Stomach (tissue), 19 donors: ENCODE measurements at places on chromosomes 4 and X. TPM values are rescaled to one million over a fixed set of nuclear protein-coding genes. Genes with fewer than 3 reads are reported as not detected.
A peak's percentile ranks its signal among the peaks of the same experiment; 100 is the strongest.

GRCh38 chr4:40886931-40887763 is 137.4 kb downstream of the NSUN7 start:
- no peak for DNase-seq

DNA sequence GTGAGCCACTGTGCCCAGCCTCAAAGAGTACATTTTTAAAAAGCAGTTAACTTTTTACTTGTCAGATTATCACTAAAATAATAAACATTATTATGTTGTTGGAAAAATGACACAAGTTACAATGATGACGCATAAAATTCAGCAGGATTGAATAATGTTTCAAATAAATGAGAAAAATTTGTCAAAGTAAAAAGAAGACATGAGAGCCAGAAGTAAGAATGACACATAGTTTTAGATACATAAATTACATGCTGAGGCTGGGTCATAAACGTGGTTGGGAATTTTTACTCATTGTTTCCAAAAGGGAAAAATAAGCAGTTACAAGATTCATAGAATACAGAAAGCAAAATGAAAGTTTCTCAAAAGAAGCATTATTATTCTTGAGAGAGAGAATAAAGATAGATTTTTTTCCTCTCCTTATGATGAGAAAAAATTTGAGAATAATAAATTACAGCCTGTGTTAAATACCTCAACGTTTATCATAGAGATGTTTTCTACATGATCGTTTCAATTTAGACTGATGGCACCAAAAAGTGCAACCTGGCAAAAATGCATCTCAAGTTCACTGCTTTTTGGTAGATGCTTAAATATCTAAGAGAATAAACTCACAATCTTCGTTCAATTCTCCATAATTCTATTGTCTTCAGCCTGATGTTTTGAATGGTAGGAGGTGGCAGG is 40.4 kb downstream of the GUCY1B1 start:
- no peak for DNase-seq

GRCh38 chrX:38458071-38458470 is 103.3 kb upstream of the TSPAN7 start:
- DNase-seq, result no peak

GRCh38 chr4:20062054-20062453 is 189.7 kb upstream of the SLIT2 start:
- DNase-seq, result no peak

DNA sequence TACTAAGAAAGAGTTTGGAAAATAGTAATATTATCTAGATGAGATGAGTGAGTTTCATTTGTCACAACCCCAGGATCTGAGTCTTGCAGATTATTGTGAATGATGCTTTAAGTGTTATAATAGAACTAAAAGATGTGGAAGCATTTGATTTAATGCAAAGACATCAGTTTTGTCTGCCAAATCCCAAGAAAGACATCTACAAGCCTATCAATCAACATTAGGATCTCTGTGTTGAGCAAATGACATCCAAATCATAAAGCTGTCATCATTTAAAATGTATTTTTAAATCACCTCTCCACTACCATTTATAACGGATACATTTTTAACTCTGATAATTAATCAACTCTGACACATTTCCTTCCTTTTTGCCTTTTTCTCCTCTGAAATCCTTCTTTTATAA is 310.8 kb upstream of the SLIT2 start:
- DNase-seq, result no peak

DNA sequence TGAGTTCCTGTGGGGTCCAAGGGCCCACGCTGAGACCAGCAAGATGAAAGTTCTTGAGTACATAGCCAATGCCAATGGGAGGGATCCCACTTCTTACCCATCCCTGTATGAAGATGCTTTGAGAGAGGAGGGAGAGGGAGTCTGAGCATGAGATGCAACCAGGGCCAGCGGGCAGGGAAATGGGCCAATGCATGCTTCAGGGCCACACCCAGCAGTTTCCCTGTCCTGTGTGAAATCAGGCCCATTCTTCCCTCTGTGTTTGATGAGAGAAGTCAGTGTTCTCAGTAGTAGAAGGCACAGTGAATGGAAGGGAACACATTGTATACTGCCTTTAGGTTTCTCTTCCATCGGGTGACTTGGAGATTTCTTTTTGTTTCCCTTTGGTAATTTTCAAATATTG is 4.8 kb downstream of the MAGEA11 start:
- DNase-seq, result no peak

- no peak for DNase-seq
Measured at GRCh38 chr4:78585633-78586032, 34.1 kb downstream of the ANXA3 start.

GRCh38 chr4:182893474-182894080 is 23.6 kb downstream of the DCTD start:
- no peak for DNase-seq

GRCh38 chr4:156931267-156931666 is 40.3 kb downstream of the PDGFC start:
- no peak for DNase-seq

GRCh38 chr4:8344377-8344776 is 74.8 kb downstream of the HTRA3 start:
- no peak for DNase-seq

- no peak for DNase-seq
Measured at GRCh38 chr4:188767496-188767895, 628.3 kb downstream of the TRIML1 start.

DNA sequence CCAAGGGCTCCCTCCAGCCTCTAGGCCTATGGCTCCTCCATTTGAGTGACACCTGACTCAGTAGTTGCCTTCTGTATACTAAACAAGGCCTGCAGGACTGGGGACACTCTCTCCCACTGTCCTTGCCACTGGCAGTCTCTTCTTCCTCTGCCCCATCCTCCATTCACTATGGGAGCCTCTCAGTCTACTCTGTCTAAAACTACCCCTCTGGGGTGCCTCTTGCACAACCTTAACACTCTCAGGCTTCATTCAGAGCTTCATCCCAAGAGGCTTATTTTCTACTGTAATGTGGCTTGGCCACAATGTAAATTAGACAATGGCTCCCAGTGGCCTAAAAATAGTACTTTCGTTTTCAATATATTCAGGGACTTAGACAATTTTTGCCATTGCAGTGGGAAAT is 133.0 kb downstream of the ZC4H2 start:
- no peak for DNase-seq

DNA sequence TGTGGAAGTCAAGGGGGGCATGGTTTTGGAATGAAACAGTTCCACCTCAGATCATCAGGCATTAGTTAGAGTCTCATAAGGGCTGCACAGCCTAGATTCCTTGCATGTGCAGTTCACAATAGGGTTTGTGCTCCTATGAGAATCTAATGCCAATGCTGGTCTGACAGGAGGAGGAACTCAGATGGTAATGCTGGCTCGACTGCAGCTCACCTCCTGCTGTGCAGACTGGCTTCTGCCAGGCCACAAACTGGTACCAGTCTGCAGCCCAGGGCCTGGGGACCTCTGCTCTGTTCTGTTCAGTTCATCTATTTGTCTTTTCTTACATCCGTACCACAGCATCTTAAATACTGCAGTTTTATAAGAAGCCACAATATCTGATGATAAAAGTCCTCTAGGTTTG is 12.2 kb upstream of the MSL3 start:
- DNase-seq, result no peak

DNA sequence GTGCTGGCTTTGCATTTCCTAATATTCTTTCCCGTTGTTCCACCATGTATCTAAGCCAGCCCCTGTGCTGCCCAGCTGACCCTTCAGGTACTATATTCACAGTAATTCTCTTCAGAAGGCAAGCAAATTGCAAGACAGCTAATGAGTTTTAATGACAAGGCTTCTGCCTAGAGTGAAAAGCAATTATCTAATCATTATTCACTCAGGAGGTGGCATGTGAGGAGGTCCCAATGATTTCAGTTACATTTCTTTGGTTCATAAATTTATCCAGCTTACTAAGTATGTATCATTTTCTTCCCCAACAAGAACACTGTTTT is 123.0 kb downstream of the RASGEF1B start:
- DNase-seq, result no peak

- no peak for DNase-seq
Measured at GRCh38 chr4:110543577-110543976, 67.6 kb downstream of the ENPEP start.

DNA sequence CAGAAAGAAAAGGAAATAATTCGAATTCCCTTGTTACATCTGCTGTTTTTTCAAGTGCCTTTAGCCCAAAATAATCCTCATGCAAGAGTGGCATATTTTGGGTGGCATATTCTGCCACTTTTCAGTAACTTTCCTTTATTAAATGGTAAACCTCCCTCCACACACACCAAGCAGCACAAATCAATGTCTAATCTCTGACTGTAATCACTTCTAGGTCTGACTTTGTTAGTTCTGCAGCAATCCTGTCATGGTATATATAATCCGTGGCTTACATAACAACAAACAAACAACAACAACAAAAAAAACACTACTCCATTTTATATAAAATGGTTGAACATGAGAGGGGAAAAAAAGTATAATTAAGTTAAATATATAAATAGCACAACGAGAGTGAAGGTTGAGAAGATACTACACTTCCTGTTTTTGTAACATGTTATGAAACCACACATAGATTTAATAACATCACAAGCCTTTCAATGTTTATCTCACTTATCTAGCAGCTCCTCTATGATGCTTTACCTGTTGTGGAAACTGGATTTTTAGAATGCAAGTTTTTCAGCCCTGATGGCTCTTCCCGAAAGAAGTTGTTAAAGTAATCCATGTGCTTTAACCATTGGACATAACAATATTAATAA is 715.4 kb downstream of the GRXCR1 start:
- DNase-seq, result no peak

DNA sequence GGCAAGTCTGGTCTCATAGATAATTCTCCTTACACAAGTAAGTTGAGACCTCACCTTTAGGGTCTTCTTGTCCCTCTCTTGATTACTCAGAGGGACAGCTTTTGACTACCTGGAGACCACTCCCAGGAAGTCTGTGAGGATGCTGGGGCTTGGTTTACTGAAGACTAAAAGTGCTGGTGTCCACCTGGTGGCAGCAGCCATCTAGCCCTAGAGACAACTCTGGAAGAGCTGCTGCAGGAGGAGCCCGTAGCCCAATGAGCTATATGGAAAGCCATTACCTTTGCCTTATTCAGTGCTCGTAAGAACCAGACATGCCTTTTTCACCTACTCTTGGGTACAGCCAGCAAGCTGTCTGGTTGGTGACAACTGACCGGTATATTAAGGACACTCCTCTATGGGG is 7.3 kb downstream of the FGFBP2 start:
- no peak for DNase-seq

- DNase-seq, result no peak
Measured at GRCh38 chr4:59044286-59044900, 1934.2 kb upstream of the IGFBP7 start.

DNA sequence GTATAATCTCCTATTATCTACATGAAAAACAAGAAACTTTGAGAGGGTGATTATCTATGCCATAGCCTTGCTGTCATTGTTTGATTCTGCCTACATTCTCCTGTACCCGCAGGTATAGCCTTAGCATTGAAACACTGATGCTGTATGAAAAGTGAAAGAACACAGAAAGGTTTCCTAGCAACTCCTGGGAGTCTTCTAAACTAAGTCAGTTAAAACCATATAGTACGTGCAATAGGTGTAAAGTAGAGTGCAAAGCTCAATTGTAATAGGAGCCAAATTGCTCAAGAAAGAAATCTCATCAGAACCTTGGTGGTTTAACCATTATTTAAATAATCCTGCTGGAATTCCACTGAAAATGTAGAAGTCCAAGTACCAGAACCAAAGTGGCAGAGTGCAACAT is 489.7 kb downstream of the PCDH10 start:
- DNase-seq, result peak; percentile 16

GRCh38 chr4:105088110-105088879 is 58.4 kb upstream of the TET2 start:
- peak; percentile 51 for DNase-seq

- DNase-seq, result no peak
Measured at GRCh38 chr4:29565256-29565655, 1154.9 kb upstream of the PCDH7 start.

GRCh38 chr4:64402684-64403083 is 6.6 kb downstream of the TECRL start:
- no peak for DNase-seq

DNA sequence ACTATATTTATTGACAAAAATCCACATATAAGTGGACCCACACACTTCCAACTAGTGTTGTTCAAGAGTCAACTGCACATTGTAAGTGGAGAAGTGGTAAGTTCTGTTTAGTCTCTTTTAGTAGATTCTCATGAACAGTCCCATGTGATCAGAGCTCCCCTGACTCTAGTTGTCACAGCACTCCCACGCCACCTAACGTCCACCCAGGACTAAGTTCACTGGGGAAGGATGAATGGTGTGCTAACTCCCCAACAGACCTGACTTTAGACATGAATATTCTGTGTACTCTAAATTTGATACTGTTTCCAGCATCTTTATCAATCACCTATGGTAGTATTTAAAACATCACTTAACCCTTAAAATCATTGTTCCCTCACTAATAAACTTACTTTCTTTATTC is 59.8 kb downstream of the PACRGL start:
- DNase-seq, result no peak

DNA sequence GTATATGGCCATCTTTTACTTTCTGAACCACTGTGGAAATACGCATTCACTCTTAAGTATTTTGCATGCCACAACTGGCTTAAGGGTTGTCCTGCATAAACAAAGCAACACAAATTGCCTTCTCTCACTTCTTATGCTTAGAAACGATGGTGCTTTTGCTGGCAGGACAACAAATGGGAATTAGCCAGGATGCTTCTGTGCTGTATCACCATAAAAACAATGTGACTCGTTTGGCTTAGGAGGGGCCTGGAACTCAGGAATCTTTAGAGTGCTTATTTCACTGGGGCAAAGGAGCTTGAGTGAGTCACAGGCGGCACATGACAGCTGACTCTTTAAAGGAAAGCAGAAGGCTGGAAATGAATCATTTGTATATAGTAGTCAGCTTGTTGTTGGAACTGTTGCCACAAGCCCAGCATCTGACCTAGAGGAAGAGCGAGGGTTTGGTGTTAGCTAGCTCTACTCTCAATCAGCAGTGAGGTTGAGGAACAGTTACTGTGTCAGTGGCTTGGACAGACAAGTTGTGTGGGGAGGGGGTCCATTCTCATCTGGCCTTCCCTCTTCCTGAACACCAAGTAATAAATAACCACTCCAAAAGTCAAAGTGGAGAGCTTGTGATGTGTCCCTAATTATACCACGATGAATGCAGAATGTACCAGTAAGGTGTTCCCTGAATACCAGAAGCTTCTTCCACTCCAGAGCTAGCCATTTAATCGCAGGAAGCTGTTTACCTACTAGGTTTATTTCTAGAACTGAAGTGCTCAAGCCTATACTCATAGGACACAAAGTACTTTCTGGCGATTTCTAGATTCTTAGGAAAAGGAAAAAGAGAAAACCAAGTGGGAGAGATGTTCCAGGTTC is 293.1 kb downstream of the CAMK2D start:
- peak; percentile 90 for DNase-seq

- no peak for DNase-seq
Measured at GRCh38 chr4:8547108-8547911, 32.9 kb upstream of the GPR78 start.

The PTCHD1 gene
- 0.15 TPM for polyA plus RNA-seq

The UTP14A gene
- 15.6 TPM for polyA plus RNA-seq

The AFF2 gene
- polyA plus RNA-seq, result 0.10 TPM

The MMRN1 gene
- polyA plus RNA-seq, result 0.93 TPM

The RIPPLY1 gene
- polyA plus RNA-seq, result not detected

The MOSPD2 gene
- polyA plus RNA-seq, result 4.3 TPM

The F11 gene
- polyA plus RNA-seq, result not detected

The CA5B gene
- polyA plus RNA-seq, result 1.7 TPM

The TLR6 gene
- polyA plus RNA-seq, result 0.46 TPM

The NEUROG2 gene
- polyA plus RNA-seq, result not detected

The SETD7 gene
- 22.7 TPM for polyA plus RNA-seq

The PNCK gene
- 0.44 TPM for polyA plus RNA-seq
